ENCODE measurements at places on chromosomes 6 and 20. TPM values are rescaled to one million over a fixed set of nuclear protein-coding genes. Genes with fewer than 3 reads are reported as not detected.
A peak's percentile ranks its signal among the peaks of the same experiment; 100 is the strongest.

DNA sequence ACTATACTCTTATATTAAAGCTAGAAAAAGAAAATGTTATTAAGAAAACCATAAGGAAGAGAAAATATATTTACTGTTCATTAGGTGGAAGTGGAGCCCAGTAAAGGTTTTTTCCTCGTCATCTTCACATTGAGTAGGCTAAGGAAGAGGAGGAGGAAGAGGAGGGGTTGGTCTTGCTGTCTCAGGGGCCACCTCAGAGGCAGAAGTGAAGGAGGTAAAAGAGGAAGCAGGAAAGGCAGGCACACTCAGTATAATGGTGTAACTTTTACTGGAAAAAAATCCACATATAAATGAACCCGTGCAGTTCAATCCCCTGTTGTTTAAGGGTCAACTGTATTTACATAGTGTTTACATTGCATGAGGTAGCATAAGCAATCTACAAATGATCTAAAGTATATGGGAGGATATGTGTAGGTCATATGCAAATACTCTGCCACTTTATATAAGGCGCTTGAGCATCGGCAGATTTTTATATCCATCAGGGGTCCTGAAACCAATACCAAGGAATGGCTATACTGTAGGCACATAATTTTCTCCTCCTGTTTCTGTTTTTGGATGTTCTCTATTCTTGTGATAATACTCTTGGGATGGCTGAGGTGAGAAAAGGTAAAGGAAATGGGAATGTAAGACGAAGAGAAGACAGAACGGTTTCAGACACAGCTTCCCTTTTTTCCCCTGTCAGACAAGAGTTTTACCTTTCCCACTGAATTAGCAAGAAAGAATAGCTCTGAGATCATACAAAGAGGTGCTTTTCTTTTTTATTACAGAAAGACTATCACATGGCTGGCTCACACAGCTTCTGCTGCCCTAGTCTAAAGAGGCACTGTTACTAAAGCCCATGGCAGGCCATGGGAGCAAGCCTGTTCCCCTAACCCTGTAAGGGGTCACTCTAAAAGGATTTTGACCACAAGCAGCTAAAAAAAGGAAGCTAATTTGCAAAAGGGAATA, 59.9 kb downstream of the NUDT3 start:
- no peak overlapping the region for H3K4me3 ChIP-seq
- H3K36me3 ChIP-seq: no peaks in the 10 kb centered on the region
- H3K4me1 ChIP-seq: peaks cover 6% of the 10 kb centered on the region
- H3K27ac ChIP-seq: no peak overlapping the region
- H3K27me3 ChIP-seq: no peaks in the 10 kb centered on the region

DNA sequence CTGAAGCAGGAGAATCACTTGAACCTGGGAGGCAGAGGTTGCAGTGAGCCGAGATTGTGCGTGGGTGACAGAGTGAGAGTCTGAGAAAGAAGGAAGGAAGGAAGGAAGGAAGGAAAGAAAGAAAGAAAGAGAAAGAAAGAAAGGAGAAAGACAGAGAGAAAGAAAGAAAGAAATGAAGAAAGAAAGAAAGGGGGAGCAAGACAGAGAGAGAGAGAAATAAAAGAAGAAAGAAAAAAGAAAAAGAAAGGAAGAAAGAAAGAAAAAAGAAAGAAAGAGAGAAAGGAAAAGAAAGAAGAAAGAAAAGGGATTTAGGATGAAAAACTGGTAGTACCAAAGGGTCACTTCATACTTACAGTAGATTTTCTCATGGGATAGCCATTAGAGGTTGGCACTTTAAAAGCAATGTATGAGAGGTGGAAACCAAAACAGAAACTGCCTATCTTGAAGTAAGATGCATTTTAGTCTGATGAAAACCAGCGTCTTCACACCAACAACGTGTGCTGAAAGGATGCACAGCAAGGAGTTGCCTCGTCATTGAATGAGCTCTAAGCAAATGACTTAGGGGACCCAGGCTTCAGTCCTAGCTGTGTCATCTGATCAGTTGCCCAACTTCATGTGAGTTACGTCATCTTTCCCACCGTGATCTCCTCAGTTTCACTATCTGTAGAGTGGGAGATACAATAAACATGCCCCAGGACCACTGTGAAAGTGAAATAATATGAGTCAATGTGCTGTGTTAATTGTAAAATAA, 133.9 kb upstream of the NEDD9 start:
- no peaks in the 10 kb centered on the region for H3K36me3 ChIP-seq
- H3K4me1 ChIP-seq: peaks cover 40% of the 10 kb centered on the region
- H3K27ac ChIP-seq: peak overlapping the region; percentile 50
- no peaks in the 10 kb centered on the region for H3K27me3 ChIP-seq
- H3K4me3 ChIP-seq: no peak overlapping the region
- DNase-seq: no peak

DNA sequence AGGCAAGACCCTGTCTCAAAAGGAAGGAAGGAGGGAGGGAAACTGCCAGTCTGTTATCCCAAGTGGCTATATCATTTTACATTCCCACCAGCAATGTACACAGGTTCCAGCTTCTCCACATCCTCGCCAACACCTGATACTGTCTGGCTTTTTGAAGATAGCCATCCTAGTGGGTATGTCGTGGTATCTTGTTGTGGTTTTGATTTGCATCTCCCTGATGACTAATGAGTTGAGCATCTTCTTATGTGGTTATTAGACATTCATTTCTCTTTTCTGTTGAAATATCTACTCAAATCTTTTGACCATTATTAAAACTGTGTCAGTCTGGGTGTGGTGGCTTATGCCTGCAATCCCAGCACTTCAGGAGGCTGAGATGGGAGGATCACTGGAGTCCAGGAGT, 47.9 kb upstream of the ARID1B start:
- H3K27ac ChIP-seq: no peak overlapping the region
- H3K4me1 ChIP-seq: peaks cover 5% of the 10 kb centered on the region
- H3K36me3 ChIP-seq: no peaks in the 10 kb centered on the region
- no peak overlapping the region for H3K4me3 ChIP-seq
- H3K27me3 ChIP-seq: no peaks in the 10 kb centered on the region
- DNase-seq: no peak

DNA sequence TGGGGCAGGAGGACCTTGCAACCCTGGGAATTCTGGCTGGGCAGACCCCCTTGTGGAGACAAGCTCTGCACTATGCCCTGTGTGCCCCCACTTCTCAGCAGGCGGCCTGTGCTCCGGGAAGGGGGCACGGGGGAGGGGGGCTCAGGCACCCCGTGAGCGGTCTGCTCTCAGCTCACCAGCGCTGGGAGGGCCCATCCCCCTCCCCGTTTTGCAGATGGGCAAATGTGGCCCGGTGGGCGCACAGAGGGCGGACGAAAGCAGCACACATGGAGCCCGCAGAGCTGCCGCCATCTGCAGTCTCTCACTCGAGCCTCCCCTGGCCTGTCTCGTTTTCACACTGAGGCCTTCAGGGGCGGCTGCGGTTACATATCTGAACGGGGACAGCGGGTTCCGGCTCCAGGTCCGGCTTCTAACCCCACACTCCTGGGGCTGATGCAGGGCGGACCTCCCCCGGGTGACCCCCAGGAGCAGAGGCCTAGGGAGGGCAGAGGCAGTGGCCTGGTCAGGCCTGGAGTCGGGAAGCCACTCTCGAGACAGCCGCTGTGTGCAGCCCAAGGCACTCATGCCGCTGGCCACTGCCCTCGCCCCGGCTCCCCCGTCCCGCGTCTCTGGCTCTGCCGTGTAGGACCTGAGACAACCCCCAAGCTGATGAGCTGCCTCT, 13.9 kb downstream of the CHRNA4 start:
- H3K4me3 ChIP-seq: no peak overlapping the region
- H3K4me1 ChIP-seq: no peaks in the 10 kb centered on the region
- no peak for DNase-seq
- H3K27me3 ChIP-seq: no peaks in the 10 kb centered on the region

DNA sequence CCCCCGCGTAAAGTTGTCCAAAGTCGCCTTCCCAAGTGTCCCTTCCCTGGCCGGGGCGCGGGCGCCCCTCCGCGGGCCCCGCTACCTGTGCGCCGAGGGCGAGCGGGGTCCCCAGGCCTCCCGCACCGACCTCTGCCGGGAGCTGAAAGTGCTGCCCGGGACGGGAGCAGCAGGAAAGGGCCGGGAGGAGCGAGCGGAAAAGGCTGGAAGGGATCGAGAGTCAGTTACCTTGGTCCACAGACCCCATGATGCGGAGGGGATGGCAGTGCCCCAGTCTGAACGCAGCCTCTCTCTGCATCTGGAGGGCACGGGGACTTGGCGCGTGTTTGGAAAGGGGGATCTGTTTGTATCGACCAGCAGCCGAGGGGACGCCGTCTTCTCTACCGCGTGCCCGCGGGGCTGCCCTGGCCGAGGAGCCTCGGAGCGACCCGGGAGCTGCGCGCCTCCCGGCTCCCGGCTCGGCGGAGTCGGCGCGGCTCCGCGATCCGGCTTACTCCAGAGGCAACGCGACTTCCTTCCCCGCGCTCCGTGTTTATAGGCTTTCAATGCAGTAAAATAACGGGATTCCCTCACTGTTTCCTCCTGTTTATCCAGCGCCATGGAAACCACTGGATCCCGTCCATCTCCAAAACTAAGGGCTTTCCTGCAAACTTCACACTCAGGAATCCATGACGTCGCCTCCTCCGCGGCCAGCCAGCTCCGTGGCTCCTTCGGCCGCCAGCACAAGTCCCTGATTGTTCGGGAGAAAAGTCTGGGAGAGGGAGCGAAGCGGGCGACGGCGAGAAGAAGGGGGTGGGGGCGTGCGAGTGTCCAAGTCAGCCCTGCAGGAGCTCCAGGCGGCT, 20.0 kb upstream of the NFATC2 start:
- H3K36me3 ChIP-seq: no peaks in the 10 kb centered on the region
- H3K27ac ChIP-seq: peak overlapping the region; percentile 67
- H3K27me3 ChIP-seq: no peaks in the 10 kb centered on the region
- H3K4me3 ChIP-seq: no peak overlapping the region

MPC1 gene
- total RNA-seq: 25.4 TPM

ZNF335 gene
- 21.8 TPM for total RNA-seq

- no peaks in the 10 kb centered on the region for H3K27me3 ChIP-seq
- H3K27ac ChIP-seq: no peak overlapping the region
- DNase-seq: no peak
- H3K4me3 ChIP-seq: no peak overlapping the region
Observed at GRCh38 chr20:62029949-62030348, 35.7 kb downstream of the TAF4 start.

OPN5 gene
- not detected for total RNA-seq

- peaks cover 11% of the 10 kb centered on the region for H3K4me1 ChIP-seq
- no peak overlapping the region for H3K4me3 ChIP-seq
- H3K27ac ChIP-seq: no peak overlapping the region
- no peak for DNase-seq
- no peaks in the 10 kb centered on the region for H3K27me3 ChIP-seq
- peaks cover under 1% of the 10 kb centered on the region for H3K36me3 ChIP-seq
Observed at GRCh38 chr6:31525553-31525931, 3.2 kb upstream of the MCCD1 start.

SLC35B2 gene
- total RNA-seq: 33.9 TPM

PRDM1 gene
- 2.6 TPM for total RNA-seq

- H3K27ac ChIP-seq: no peak overlapping the region
- DNase-seq: no peak
- H3K4me1 ChIP-seq: peaks cover 14% of the 10 kb centered on the region
- H3K36me3 ChIP-seq: no peaks in the 10 kb centered on the region
- no peaks in the 10 kb centered on the region for H3K27me3 ChIP-seq
- no peak overlapping the region for H3K4me3 ChIP-seq
Observed at GRCh38 chr6:1644516-1645060, 34.9 kb downstream of the FOXC1 start.

TBXT gene
- total RNA-seq: not detected

STMN3 gene
- 7.8 TPM for total RNA-seq

DNA sequence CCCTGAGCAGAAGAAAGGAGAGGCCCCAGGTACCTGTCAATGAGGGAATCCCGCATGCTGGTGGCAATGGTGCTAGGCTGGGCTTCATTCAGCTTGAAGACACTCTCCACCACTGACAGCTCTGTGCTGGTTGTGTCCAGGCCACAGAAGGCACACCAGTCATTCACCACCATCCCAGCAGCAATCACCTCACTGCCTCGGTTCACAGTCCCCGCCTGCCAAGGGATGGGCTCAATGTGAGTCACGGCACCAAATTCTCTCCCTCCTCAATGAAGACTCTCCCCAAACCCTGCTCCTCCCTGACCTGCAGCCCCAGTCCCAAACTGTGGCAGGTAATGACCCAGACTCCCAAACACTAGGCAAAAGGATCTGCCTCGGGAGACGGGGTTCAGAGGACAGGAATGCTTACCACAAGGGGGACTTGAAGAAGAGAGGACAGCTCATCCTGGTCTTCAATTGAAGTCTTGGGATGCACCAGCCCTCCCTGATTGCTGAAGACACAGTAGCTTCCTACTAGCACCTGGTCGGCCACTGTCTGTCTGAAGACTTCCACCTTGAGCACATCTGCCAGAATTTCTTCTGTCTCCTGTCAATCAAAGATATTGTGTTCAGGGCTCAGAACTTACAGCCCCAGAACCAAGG, 1.7 kb upstream of the MMP24OS start:
- no peak for DNase-seq
- no peak overlapping the region for H3K4me3 ChIP-seq
- H3K4me1 ChIP-seq: peaks cover 36% of the 10 kb centered on the region
- H3K36me3 ChIP-seq: peaks cover 9% of the 10 kb centered on the region

Data from body of pancreas (tissue), 4 donors.